Bladder microvascular endothelial cell (primary cell): ENCODE measurements at places on chromosomes 16 and 17. TPM values are rescaled to one million over a fixed set of nuclear protein-coding genes. Genes with fewer than 3 reads are reported as not detected.

The G6PC1 gene
- total RNA-seq = not detected in 2 replicates

The ABCC6 gene
- 0.38 TPM in 1 of 2 replicates, not detected in the other for total RNA-seq

The ZFP3 gene
- 0.97 and 1.7 TPM in 2 replicates for total RNA-seq

The PERCC1 gene
- total RNA-seq = not detected in 2 replicates

The AANAT gene
- not detected in 2 replicates for total RNA-seq

The CRYBA1 gene
- total RNA-seq = not detected in 2 replicates

The SRCIN1 gene
- 0.06 TPM in 1 of 2 replicates, not detected in the other for total RNA-seq
